Activated CD4-positive, CD25-positive, alpha-beta regulatory T cell treated with anti-CD3 and anti-CD28 coated beads, Interleukin-2, amount 50 U/mL, for 24 hours (primary cell): ENCODE measurements at places on chromosomes 1 and 21.

DNA sequence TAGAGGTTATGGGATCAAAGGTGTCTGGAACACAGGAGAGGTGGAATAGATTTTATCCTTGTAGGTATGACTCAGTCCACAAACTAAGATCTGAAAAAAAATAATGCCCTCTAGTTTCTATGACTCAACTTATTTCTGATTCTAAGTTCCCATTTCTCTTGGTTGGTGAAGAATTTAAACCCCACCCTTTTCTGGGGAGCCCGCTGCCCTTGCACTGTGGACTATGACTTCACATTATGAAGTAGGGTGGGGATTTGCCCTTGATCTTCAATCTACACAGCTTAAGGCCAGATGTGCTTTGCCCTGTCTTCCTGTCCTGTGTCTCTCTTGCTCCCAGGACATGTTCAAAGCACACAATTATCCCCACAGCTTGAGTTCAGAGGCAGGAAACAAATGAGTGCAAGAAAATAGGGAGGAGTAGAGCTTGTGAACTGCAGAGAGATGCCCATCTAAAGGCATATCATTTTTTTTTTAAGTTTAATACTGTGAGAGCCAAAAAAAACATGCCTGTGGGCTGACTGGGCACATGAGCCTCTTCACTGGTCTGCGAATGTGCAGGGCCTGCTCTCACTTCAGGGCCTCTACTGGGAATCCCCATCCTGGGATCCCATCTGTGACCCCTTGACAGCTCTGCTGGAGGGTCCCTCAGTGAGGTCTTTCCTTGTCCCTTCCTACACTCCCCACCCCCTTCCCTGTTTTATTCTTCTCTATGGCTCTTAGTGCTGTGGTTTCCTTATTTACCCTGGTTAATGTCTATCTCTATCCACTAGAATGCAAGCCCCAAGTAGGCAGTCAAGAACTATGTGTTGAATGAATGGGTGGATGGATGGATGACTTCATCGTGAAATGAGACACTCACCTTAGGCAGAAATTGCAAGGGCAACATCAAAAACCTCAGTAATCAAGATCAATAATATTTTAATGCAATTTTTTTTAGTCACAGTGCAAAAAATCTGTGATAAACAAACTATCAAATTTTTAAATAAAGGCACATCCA, 61.5 kb downstream of the CD58 start:
- peak; percentile 53 for ATAC-seq

DNA sequence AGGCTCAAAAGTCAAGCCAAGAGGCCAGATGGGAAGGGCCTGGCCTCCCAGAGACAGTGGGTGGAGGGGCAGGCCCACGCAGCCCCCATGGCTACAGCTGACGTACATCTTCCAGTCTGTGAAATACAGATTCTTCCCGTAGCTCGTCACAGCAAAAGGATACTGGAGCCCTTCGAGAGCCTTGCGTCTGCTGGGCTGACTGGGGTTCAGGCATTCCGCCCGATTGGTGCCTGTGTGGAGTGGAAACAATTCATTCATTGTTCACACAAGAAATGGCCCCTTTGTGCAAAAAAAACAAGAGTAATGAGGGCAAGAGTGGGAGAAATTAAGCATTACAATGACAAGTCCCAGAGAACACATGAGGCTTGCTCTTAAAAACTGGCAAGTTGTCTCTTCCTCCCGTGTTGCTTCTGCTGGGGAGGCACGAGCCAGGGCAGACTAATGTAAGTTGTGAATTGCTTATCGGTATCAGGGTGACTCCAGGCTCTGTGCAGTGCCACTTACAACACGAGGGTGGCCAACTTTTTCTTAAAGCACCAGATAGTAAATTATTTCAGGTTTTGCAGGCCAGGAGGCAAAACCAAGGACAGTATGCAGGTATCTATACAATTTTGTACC, 85.1 kb downstream of the NID1 start:
- ATAC-seq = no peak

DNA sequence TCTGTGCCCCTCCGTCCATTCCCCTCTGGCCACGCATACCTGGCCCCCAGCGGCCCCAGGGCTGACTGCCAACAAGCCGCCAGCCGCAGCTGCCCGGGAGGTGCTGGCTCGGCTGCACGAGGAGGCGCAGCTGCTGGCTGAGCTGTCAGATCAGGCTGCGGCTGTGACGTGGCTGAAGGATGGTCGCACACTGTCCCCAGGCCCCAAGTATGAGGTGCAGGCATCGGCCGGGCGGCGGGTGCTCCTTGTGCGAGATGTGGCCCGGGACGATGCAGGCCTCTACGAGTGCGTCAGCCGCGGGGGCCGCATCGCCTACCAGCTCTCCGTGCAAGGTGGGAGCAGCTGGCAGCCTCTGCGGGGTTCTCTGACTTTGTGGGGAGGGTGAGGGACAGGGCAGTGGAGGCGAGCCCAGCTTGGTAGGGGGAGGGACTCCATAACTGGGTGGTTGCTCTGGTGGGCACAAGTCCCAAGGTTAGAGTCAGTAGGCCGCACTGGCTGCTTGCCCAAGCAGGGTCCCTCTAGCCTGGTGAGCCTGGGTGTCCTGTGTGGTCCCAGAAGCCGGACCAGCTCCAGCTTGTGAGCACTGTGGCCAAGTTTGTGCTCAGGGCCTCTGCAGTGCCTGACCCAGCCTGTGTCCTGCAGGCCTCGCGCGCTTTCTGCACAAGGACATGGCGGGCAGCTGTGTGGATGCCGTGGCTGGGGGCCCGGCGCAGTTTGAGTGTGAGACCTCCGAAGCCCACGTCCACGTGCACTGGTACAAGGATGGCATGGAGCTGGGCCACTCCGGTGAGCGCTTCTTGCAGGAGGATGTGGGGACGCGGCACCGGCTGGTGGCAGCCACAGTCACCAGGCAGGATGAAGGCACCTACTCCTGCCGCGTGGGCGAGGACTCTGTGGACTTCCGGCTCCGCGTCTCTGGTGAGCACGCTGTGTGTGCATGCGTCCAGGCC, 8.8 kb downstream of the OBSCN start:
- no peak for ATAC-seq

DNA sequence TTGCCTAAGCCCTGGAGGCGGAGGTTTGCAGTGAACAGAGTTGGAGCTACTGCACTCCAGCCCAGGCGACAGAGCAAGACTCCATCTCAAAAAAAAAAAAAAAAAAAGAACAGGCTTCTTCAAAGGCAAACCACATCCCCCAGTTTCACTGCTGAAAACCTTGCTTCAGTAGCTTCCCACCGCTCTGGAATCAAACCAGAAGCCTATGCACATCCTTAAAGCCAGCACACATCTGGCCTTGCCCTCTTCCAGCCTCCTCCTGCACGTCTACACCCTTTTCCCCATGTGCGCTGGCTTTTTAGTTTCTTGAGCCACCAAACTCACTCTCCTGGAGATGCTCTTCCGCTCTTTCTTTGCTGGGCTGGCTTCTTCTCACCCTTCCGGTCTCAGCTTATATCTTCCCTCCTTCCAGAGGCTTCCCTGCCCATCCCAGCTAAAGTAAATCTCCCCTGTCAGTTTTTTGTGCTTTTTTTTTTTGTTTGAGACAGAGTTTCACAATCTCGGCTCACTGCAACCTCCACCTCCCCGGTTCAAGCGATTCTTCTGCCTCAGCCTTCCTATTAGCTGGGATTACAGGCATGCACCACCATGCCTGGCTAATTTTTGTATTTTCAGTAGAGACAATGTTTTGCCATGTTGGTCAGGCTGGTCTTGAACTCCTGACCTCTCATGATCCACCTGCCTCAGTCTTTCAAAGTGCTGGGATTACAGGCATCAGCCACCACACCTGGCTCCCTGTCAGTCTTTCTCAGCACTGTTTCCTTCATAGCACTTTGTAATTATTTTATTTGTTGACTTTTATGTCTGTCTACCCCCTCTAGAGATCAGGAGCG, 42.0 kb upstream of the ID3 start:
- peak; percentile 28 for ATAC-seq

GRCh38 chr1:202589190-202589930, 120.9 kb downstream of the SYT2 start:
- ATAC-seq = no peak

DNA sequence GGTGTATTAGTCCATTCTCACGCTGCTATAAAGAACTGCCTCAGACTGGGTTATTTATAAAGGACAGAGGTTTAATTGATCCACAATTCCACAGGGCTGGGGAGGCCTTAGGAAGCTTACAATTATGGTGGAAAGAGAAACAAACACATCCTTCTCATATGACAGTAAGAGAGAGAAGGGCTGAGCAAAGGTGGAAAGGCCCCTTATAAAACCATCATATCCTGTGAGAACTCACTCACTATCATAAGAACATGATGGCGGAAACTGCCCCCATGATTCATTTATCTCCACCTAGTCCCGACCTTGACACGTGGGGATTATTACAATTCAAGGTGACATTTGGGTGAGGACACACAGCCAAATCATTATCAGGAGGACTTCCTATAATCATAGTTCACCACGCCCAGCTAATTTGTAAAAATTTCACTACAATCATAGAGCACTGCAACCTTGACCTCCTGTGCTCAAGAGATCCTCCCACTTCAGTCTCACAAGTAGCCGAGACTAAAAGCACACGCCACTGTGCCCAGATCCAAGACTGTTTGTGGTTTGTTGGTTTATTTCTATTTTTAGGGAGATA, 164.9 kb downstream of the RERE start:
- peak; percentile 58 for ATAC-seq

- ATAC-seq = no peak
Measured at GRCh38 chr1:225517697-225518096, 89.9 kb upstream of the LBR start.

GRCh38 chr1:44608141-44608540, 66.1 kb downstream of the TMEM53 start:
- no peak for ATAC-seq

GRCh38 chr21:41130883-41131282, 37.1 kb upstream of the BACE2 start:
- ATAC-seq = no peak

GRCh38 chr1:159266832-159267231, 35.3 kb upstream of the FCER1A start:
- ATAC-seq = no peak

DNA sequence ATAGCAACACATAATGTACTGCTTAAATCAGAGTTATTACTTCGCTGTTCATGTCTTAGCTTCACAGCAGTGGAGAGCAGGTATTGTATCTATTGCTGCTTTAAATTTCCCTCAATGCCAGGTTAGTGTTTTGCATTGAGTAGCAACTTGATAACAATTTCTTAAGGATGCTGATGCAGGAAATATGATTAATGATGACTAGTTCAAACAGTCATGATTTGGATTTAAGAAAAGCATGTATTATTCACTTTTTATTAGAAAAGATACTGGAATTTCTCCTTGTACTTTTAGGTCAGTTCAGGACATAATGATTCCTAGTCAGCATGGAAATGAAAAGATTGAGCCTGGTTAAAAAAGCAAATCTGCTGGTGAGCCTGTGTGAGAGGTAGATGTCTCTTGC, 67.2 kb upstream of the ARHGAP29 start:
- ATAC-seq = no peak

DNA sequence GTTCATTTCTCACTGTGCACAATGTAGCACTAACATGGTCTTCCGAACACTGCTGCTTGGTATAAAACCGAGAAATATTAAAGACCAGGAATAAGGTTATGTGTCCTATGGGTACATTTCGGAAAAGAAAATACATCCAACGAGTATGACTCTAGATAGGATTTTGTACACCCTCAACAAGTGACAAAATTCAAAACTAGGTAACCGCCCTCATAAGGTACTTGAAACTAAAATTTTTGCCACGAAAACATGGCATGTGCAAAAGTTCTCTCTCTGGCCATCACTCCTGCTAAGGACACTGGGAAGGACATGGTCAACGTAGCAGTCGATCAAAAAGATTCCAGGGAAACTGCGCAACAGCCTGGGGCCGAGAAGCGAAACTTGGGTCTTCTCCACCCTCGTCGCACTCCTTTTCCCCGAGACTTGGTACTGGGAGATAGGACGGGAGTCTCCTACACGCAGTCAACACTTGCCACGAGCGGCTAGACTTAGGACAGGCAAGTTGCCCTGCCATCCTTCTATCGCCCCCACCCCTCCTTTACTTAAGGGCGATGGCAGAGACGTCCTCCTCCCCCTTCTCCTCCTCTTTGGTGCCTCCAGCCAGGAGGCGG, 338 bp upstream of the TOR1AIP1 start:
- peak; percentile 0 for ATAC-seq

- ATAC-seq = no peak
Measured at GRCh38 chr1:95229037-95229436, 5.0 kb upstream of the RWDD3 start.

GRCh38 chr1:28835237-28835650, 23.3 kb downstream of the OPRD1 start:
- ATAC-seq = no peak

GRCh38 chr1:201739080-201739479, 89.9 kb upstream of the IPO9 start:
- no peak for ATAC-seq

GRCh38 chr1:169892176-169892926, 1.3 kb downstream of the SCYL3 start:
- ATAC-seq = no peak

- no peak for ATAC-seq
Measured at GRCh38 chr1:246279402-246279801, 227.7 kb downstream of the SMYD3 start.

DNA sequence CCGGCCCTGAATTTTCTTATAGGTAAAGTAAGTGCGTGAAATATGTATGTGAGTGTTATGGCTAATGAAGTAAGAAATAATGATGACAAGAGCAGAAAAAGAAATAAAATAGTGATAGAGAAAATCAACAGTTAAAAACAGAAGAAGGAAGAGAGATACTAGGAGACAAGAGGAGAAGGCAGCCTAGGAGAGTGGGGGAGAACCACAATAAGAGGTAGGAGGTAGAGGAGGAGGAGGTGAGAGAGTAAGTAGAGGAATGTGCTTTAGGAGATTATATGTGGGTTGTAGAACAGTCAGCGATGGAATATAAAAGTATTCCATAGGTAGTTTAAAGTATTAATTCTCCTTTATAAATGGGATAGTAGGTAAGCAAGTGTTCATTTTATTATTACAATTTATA, 861.5 kb upstream of the B3GALT2 start:
- no peak for ATAC-seq

DNA sequence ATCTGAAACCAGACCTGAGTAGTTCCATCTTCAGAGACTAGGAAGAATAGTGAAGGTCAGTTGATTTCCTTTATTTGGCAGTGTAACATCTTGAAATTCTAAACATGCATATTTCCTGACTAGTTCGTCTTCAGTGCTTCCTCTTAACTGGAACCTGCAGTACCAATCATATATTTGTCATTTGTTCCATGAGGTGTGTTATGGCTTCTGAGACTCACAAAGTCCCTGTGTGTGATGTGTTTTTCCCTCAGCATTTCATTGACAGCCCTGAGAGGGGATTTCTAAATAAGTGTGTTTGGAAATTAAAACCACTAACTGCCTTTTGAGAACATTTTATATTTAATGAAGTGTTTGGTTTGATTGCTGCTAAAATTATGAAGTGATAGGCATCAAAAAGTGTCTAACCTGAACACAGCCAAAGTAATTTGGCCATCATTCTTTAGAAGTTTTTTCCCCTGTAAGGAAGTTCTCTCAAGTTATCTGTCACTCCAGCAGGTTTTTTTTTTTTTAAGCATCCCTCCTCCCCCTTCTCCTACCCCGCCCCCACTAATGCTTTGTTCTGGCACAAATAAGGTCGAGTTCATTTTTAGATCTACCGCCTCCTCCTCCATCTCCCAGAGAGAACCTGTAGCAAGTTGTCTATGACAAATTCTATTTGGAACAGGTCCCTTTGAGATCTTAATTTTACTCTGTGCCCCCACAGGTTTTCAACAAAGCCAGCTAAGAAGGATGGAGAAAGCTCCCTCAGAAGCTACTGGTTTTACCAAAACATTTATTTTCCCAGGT, 61.4 kb downstream of the TMEM200B start:
- peak; percentile 88 for ATAC-seq
